ENCODE measurements at places on chromosomes 12 and 14. TPM values are rescaled to one million over a fixed set of nuclear protein-coding genes. Genes with fewer than 3 reads are reported as not detected.

- DNase-seq: no peak
Observed at GRCh38 chr12:1919763-1920162, 1.3 kb upstream of the CACNA2D4 start.

GRCh38 chr12:40622246-40622838 lies 69.9 kb upstream of the CNTN1 start:
- peak; percentile 90 for DNase-seq

DNA sequence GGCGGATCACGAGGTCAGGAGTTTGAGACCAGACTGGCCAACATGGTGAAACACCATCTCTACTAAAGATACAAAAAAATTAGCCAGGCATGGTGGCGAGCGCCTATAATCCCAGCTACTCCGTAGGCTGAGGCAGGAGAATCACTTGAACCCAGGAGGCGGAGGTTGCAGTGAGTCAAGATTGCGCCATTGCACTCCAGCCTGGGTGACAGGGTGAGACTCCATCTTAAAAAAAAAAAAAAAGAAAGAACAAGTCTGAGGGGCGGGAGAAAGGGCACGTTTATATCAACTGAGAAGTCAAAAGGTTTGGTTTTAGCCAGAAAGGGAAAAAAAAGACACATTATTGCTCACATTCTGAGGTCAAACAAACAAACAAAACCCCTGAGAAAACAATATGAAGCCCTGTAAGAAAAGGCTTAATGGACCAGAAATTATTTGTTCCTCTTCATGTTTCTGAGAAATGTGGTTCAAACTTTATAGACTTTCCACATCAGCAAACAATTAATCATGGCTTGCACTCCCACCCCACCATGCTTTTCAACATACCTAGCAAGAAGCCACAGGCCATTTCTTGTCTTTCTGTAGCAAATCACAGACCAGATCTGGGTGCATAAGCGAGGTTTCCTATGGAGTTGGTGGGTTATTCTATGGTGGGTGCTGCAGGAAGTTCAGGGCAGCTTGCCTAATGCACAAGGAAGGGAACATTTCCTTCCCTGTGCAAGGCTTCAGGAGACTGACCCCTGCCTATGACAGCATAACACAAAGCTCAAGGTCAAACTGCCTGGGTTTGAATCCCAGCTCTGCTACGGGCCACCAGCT lies 80.1 kb downstream of the SSPN start:
- no peak for DNase-seq

DNA sequence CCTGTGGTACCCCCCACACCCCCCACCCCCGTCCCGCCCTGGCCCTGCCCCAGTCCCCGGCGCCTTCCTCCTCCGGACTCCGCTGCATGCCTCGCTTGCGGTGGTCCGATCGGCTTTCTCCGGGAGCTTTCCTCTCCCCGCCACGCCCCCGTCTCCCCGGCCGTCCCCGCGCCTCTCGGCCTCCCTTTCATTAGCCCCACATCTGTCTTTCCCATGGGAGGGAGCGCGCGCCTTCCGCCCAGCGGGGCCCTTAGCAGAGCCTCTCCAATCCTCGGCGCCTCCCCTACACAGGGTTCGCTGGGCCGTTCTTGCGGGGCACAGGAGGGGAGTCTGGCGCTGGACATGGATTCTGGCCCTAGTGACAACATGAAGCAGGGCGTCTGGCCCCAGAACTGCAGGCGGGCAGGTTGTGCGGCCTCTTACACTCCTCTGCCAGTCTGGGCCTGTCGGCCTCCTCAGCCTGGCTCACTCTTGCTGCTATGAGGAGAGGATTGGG lies 1.5 kb upstream of the EFS start:
- peak; percentile 62 for DNase-seq

DNA sequence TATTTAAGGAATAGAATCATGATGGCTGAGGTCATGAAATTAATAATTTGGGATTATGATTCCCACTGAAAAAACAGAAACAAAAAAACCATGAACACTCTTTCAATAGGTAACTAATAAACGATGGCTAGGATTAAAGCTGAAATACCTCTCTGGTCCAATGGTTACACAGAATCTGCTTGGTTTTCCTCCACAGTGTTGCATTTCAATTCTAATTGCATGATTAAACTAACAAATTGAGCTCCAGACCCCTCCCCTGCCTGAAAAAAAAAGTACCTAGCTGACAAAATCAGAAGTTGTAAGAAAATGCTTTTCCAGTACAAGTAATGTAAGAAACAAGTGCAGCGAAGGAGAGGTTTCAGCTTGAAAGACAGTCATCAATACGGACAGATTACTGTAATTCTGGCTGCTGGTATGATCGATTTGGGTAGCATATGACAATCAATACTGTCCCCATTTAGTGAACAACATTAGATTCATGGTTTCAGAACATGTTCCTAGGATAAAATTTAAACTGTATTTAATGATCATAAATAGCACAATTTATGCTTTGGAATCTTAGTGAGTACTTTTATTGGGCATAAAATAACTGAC lies 32.0 kb downstream of the INSM2 start:
- DNase-seq: no peak

RNASE7 gene
- not detected for total RNA-seq

- no peak for DNase-seq
Observed at GRCh38 chr14:106294324-106294723, 767.9 kb downstream of the TMEM121 start.

GRCh38 chr12:92847368-92847767 lies 81.7 kb downstream of the EEA1 start:
- DNase-seq: no peak

DNA sequence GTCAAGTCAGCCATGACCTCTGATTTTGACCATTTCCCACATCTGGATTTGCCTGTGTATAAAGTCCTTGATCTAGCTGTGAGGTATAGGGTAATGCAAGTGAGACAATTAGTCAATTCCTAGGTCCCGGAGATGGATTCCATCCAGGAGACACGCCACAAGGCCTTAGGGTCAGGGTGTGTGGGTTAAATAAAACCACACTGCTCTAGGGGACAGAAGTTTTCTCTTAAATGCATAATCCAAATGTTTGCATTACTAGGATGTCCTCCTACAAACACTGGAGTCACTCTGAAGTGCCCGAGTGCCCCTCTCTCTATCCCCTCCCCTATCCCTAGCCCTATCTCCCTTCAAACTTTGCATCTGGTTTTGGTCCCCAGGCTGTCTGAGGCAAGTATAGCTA lies 26.8 kb downstream of the LRIG3 start:
- no peak for DNase-seq

GRCh38 chr14:61739133-61739532 lies 23.1 kb upstream of the SNAPC1 start:
- DNase-seq: no peak

GRCh38 chr12:64890873-64891468 lies 66.5 kb downstream of the TBC1D30 start:
- DNase-seq: no peak

DNA sequence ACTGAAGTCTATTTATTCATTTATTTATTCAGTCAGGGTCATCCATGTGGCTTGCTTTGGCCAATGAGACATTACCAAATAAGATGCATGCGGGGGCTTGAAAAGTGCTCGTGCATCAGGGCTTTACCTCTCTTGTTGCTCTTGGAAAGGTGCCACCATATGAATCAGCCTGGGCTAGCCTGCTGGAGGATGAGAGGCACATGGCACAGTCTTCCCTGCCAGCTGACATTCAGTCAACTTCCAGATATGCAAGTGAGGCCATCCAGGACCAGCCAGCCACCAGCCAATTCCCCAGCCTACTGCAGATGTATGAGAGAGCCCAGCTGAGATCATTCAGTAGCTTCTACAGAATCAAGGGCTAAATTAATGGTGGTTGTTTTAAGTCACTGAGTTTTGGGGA lies 105.2 kb upstream of the RPH3A start:
- no peak for DNase-seq

FAM90A1 gene
- total RNA-seq: not detected

- DNase-seq: no peak
Observed at GRCh38 chr14:55794655-55795595, 214.9 kb downstream of the KTN1 start.

- DNase-seq: no peak
Observed at GRCh38 chr12:30826276-30826675, 71.5 kb upstream of the CAPRIN2 start.

DNA sequence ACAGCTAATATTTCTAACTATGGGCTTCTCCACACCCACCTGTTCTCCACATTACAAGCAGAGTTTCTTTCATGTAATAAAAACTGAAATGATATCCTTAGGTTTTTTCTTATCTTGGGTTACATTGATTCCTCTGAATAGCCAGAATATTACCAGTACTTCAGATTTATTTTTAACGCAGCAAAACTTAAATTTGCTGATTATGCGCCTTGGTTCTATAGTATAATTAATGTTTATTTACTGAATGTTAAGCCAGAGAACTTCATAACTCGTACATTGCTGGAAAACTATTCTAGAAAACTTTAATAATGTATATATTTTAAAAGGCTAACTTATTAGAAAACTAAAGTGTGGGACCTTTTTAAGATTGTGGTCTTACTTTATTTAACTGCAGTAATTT lies 577.2 kb downstream of the PRKD1 start:
- DNase-seq: no peak

- peak; percentile 55 for DNase-seq
Observed at GRCh38 chr12:111636209-111636945, 37.3 kb upstream of the ATXN2 start.

OR6C70 gene
- total RNA-seq: not detected

AJUBA gene
- total RNA-seq: 29.9 TPM

RBM23 gene
- total RNA-seq: 81.9 TPM

GRCh38 chr14:96160913-96161310 lies 43.7 kb upstream of the BDKRB2 start:
- DNase-seq: no peak

- DNase-seq: no peak
Observed at GRCh38 chr14:57848786-57849185, 17.1 kb downstream of the SLC35F4 start.

GRCh38 chr14:70052990-70053389 lies 135.8 kb downstream of the SLC8A3 start:
- no peak for DNase-seq

SLC17A8 gene
- total RNA-seq: not detected

GRCh38 chr14:101253948-101254347 lies 307.3 kb upstream of the DIO3 start:
- no peak for DNase-seq

TEX52 gene
- not detected for total RNA-seq

DNA sequence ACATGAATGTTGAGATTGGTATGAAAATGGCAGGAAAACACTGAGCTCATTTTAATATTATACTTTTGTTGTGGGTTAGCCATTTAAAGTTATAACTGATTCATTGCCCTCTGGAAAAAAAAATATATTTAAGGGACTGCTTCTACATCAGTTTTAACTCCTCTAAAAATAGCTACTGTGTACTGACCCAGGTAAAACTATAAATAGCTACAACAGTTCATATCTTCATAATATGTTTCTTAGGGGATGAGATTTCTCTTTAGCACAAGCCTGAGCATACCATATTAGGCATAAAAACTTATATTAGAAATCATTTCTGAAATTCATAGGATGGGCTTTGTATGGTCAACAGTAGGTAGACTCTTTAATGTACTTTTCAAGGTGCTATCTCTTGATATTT lies 81.0 kb downstream of the KTN1 start:
- DNase-seq: no peak

All from tibial nerve (tissue), 4 donors.